ENCODE measurements at places on chromosomes 12 and 14.

DNA sequence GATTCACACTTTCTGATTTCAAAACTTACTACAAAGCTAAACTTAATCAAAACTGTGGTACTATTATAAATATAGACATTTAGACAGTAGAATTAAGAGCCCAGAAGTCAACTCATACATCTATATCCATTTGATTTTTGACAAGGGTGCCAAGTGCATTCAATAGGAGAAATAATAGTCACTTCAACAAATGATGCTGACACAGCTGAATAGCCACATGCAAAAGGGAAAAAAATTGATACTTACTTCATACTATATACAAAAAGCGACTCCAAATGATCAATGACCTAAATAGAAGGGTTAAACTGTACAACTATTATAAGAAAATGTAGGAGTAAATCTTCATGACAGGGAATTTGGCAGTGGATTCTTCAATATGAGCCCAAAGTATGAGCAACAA lies 40.7 kb upstream of the SYT10 start:
- DNase-seq, result no peak

GRCh38 chr12:96155181-96155580 lies 39.0 kb upstream of the ELK3 start:
- no peak for DNase-seq

- DNase-seq, result no peak
Observed at GRCh38 chr12:103758310-103759089, 82.5 kb downstream of the NT5DC3 start.

DNA sequence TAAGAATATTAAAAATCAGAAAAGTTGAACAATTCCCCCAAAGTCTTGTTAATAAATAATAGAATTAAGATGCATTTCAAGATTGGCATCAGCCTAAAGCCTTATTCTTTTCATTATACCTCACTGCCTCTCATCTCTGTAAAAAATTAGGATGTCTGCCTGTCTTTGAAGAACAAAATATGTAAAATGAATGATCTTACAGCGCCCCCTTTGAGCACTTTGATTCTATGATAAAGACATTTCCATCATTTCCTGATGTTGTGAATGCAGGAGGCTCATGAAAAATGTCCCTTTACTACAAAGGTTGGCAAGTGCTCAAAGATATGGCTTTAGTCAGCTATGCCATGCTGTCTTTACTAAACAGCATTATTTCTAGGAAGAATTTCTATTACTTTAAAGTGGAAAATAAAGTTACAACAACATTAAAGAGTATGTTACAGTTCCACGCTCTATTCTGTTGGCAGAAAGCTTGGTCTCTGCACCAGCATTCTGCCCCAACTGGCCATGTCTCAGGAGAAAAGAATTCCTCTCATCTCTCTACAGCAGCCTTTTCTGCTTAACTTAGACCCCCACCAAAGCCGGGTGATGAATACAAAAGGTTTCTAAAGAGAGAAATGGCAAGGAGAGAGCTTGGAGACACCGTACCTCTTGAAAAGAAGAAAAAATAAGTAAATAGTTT lies 95.1 kb downstream of the LLPH start:
- DNase-seq, result no peak

DNA sequence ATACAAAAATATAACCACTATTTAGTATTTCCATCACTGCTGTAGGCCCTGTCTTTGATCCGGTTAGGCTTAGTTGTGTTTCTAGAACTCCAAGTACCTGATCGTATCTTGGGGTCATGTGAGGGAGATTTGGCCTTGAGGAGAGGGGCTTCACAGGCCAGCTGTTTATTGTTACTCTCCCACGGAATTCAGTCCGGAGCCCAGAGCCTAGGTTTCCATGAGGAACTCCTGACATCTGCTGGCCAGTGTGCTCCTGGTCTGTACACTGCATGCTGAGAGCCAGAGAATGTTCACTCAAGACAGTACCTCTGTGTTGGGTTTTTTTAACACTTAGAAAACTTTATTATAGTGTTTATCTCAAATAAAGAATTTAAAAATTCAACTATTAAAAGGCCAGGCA lies 341.0 kb upstream of the TMEM132C start:
- no peak for DNase-seq

GRCh38 chr12:133080026-133080367 lies 726 bp upstream of the ZNF140 start:
- peak; percentile 97 for DNase-seq

DNA sequence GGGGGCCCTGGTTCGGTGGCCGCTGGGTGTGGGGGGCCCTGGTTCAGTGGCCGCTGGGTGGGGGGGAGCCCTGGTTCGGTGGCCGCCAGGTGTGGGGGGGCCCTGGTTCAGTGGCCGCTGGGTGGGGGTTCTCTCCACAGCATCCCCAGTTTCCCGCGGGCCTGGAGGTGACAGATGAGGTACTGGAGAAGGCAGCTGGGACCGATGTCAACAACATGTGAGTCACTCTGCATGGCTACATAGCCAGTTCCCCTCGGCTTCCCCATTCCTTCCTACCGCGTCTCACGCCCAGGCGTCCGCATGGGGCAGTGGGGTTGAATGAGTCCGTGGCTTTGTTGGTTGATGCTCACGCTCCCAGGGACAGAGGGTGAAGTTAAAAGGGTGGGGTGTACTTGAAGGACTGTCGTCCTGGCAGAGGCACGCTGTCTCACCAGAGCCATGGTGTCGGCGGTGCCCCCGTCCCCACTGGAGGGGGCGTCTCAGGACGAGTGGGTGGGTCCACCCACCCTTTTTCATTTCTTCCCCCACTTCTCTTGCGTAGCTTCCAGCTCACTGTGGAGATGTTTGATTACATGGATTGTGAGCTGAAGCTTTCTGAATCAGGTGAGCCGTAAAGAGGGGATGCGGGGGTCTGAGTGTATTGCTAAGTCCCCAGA lies 15.6 kb downstream of the HIP1R start:
- DNase-seq, result no peak

- no peak for DNase-seq
Observed at GRCh38 chr14:76432827-76433752, 57.2 kb downstream of the ESRRB start.

- no peak for DNase-seq
Observed at GRCh38 chr14:90111895-90112534, 50.2 kb downstream of the KCNK13 start.

DNA sequence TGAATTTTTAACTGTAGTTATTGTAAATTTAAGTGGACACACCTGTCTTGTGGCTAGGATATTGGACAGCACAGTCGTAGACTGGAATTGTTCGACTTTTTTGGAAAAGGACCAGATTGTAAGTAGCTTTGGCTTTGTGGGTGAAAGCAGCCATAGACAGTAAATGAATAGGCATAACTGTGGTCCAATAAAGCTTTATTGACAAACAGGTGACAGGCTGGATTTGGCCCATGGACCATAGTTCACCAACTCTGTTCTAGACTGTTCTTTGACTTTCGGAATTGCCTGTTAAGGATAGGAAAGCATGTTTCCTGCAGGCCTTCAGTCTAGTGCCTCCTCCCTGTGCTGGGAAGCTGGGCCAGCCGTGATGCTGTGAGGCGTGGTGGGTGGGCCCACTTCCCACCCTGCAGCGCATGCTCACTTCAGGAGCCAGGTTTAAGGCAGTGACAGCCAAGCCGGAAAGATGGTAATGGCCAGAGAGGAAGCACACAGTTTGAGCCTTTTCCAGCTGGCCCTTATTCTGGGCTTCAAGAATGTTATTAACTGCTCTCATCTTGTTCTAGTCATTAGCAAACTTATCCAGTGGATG lies 51.8 kb downstream of the PPP2R5C start:
- DNase-seq, result no peak

GRCh38 chr12:45557016-45557415 lies 172.5 kb upstream of the ARID2 start:
- no peak for DNase-seq

- no peak for DNase-seq
Observed at GRCh38 chr12:2198005-2198501, 145.3 kb downstream of the CACNA1C start.

GRCh38 chr12:1880876-1881275 lies 37.6 kb downstream of the CACNA2D4 start:
- no peak for DNase-seq

GRCh38 chr12:25491396-25492325 lies 61.4 kb downstream of the LMNTD1 start:
- DNase-seq, result no peak

- no peak for DNase-seq
Observed at GRCh38 chr12:19515179-19515578, 75.9 kb downstream of the AEBP2 start.

- DNase-seq, result no peak
Observed at GRCh38 chr14:61428261-61428660, 106.9 kb downstream of the PRKCH start.

DNA sequence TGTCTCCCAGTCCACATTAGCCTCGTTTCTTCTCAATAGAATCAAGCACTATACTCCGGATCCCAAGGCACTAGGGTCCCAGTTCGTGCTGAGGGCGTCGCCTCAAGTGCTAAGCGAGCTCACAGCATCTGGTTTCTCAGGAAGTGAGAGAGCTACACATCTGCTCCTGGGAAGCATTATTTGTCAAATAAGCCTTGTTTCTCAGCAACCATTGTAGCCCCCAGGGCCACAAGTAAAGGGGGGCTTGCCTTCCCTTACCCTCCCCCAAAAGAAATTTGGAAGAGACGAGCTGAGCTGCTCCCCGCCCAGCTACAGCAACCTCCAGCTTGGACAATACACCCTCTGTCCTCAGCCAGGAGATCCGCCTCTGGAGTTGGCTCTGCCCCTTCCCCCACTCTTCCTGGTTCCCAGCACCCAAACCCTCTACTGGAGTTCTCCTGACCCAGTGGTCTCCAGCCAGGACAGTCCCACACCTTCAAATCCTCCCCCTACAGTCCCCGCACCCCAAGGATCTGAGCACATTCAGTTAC lies 5.7 kb upstream of the TNS2 start:
- DNase-seq, result no peak

GRCh38 chr12:14332482-14332881 lies 33.0 kb upstream of the ATF7IP start:
- DNase-seq, result no peak

GRCh38 chr12:112755507-112755906 lies 36.0 kb upstream of the RPH3A start:
- no peak for DNase-seq
